ENCODE measurements at places on chromosomes 7 and 10.

- no peak for DNase-seq
Measured at GRCh38 chr10:111344804-111345203, 268.0 kb downstream of the ADRA2A start.

- no peak for DNase-seq
Measured at GRCh38 chr10:130454543-130455000, 318.4 kb downstream of the GLRX3 start.

DNA sequence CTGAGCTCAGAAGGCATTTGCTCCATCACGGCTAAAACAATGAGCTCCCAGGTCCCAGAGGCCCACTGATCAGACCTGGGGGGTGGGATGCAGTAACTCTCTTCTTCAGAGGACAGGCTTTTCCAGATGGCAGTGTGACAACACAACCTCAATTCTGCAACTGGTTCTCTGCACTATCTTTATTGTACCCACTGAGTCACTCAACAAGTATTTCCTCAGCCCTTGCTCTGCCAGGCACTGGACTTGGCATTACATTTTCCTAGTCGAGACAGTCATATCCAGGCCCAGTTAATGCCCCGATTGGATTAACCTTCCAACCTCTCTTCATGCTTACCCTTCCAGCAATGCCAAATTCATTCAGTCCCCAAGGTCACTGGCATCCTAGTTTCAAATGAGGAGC, 72.6 kb downstream of the JAZF1 start:
- no peak for DNase-seq

DNA sequence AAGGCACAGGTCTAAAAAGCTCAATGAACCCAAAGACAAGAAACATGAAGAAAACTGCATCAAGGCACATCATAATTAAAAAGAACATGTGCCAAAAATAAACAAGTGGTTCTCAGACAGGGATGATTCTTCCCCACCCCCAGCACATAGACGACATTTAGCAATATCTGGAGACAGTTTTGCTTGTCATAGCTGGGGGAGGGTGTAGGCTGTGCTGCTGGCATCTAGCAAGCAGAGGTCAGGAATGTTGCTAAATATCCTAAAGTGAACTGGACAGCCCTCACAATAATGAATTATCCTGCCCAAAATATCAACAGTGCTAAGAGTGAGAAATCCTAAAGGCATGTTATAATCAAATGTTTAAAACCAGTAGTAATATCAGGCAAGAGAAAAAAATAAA, 122.6 kb downstream of the MICU1 start:
- DNase-seq, result no peak

GRCh38 chr10:31383810-31384588, 65.0 kb downstream of the ZEB1 start:
- no peak for DNase-seq

DNA sequence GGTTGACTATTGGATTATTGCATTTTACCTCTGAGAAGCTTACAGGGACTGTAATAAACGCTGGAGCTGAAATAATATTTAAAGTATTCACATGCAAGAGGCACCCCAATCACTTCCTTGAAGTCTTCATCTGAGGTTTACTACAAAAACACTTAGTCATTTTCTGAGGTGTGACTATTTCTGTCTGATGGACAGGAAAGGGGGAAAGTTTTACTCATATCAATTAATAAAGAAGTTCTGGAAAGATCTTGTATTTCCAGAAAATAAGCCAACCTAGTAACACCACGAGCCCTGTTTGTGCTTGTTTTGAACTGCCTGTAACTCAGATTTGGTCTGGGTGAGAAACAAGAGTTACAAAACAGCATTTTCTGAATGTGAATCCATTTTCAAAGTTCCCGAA, 63.9 kb upstream of the PRKCQ start:
- no peak for DNase-seq

GRCh38 chr7:27263781-27264180, 21.2 kb downstream of the EVX1 start:
- no peak for DNase-seq

All from NCI-H2081 (cell line).